NCI-H2081 treated with DMSO at 0.1 percent for 48 hours (cell line): ENCODE measurements at places on chromosomes 5 and 9.

DNA sequence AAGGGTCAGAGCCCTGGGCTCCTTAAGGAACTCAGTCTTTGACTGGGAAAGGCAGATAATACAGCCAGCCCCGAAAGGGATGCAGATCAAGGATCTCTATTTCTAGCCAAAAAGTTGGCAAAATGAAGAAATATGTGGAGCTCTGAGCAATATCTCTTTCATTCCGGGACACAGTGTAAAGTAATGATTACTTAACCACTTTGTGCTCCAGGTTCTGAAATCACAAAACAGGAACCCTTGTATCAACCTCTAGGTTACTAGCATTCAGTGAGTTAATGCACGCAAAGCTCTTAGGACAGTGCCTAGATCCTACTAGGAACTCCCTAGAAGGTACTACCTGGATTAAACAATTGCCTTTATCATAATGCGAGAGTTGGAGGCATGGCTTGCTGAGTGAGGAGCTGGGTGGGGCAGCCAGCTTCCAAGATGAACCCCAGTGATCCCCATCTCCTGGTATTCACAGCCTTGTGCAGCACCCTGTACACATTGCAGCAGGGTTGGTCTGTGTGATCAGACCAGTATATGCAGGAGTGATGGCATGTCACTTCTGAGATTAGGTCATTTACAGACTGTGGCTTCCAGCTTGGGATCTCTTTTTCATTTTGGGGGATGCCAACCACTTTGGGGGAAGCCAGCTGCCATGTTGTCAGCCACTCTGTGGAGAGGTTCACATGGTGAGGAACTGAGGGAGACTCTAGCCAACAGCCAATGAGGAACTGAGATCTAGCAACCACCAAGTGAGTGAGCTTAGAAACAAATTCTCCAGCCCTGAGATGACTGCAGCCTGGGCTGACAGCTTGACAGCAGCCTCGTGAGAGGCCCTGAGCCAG, 103.1 kb upstream of the SLC44A1 start:
- DNase-seq = no peak

DNA sequence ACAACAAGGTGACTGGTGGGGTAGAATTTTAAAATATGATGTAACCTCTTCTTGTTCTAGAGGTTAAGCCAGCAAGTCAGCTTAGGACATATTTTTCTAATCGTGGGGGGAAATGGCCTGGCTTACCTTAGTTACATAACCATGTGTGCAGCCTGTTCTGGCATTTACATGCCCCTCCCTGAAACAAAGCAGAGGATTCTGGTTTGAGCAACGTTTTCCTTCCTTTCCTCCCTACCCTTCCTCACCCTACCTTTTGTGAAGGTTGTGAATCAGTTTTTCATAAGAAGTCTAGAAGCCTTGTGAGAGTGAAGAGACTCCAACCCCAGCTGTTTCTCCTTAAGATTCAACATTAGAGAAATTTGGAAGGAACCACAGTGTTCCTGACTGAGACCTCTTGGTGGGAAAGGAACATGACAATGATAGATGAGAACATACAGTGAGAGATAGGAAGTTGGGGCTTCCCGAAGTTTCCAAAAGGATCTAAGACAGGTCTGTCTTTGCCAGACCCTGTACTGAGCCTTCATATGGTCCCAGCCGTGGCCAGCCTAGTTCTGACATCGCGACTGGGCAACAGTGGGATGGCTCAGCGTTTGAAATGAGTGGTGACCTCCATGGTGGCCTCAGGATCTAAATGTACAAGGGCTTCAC, 365.2 kb downstream of the SPATA31D1 start:
- no peak for DNase-seq

DNA sequence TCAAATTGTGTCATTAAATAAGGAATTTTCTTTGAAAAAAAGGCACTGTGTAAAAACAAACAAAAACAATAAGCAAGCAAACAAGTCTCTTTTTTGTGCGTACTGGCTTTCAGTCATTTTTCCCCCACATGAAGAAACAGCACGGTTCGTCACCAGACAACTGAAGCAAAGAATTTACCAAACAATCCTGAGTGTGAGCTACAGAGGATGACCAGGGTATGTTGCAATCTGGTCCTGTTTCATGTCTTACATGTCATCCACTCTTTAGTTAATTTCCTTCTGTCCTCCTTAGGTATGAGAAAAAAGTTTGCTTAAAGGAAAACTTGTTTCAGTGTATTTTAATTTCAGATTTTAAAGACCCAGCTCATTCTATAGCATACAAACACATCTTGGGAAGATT, 1080.7 kb upstream of the NUDT12 start:
- no peak for DNase-seq

GRCh38 chr9:27847380-27847779, 274.1 kb upstream of the C9orf72 start:
- no peak for DNase-seq

- no peak for DNase-seq
Observed at GRCh38 chr5:56429110-56429561, 196.0 kb upstream of the ANKRD55 start.

GRCh38 chr5:53884844-53885243, 324.4 kb downstream of the NDUFS4 start:
- DNase-seq = no peak

DNA sequence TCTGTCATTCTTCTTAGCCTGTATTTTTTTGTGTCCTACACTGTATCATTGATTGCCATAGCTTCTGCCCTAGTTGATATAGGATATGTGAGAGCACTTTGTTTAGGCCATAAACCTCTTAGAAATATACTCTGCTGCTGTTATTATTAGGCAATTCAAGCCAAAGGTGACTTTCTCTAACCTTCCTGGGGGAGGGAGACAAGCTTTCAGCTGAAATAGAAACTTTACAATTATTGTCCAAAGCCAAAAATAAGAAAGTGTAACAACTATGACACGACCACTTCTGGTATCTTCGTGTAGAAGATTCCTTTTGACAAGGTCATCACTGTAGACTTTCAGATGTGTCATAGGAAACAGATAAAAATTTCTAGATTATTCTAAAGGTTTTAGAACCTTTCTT, 12.2 kb upstream of the CSNK1A1 start:
- no peak for DNase-seq

DNA sequence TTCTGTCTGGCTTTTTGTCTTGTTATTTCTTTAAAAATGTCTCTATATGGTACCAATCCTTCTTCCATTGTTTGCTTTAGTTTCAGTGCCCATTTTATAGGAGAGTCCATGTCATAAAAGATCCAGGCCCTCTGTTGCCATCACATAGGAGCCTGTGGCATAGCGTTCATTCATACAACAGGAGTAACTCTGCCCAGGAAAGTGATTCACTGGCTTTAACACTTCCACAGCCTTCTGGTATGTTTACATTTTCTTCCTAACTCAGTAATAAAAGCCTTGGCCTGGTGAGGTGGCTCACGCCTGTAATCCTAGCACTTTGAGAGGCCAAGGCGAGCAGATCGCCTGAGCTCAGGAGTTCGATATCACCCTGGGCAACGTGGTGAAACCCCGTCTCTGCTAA, 519.3 kb upstream of the PTGER4 start:
- DNase-seq = no peak

DNA sequence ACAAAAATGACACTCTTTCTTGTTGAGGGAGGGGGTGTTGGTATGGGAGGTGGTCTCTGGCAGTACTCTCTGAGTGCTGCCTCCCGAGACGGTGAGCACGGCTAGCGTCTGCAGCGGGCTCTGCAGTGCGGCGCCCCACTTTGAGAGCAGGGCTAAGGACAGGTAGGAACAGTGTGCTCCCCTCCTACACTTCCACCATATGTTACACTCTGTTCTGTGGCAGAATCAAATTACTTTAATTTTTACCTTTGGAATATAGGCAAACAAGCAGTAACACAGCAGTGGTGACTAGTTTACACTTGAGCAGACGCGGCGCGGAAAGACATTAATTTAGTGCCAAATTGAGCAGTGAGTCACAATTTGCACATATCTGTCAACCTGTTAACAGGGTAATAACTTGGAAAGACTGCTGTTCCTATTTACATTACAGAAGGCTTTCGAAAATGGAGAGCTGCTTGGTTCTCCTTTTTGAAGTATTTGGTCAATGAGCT, 136.3 kb downstream of the MED27 start:
- DNase-seq = peak; percentile 89

GRCh38 chr5:173027905-173028304, 28.2 kb upstream of the CREBRF start:
- no peak for DNase-seq

DNA sequence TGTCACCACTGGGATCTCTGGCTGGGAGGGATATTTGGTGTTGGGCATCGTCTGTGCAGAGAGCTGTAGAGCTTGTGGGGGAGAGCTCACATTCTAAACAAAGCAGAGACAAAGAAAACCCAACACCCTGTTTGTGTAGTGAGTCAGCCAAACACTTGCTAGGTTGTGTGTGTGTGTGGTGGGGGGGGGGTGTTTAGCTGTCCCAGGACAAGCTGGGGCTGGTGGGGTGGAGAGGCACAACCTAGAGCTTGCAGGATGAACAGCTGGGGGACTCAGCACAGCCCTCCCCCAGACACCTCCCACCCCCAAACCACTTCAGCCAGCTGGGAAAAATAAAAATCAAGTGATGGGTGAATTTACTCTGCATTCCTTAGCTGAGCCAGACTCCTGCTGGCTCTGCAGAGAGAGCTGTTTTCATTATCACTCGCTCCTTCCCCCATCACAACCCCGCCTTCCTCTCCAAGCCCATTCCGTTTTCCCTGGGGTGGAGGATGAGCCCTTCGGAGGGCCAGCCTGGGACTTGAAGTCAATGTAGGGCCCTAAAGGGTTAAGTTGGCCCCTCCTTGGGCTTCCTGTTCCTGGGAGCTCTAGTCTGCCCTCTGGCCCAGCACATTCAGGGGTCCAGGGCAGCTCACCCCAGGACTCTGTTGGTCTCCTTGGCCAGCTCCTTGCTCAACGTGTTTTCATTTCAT, 2.6 kb downstream of the OLFML2A start:
- DNase-seq = no peak

DNA sequence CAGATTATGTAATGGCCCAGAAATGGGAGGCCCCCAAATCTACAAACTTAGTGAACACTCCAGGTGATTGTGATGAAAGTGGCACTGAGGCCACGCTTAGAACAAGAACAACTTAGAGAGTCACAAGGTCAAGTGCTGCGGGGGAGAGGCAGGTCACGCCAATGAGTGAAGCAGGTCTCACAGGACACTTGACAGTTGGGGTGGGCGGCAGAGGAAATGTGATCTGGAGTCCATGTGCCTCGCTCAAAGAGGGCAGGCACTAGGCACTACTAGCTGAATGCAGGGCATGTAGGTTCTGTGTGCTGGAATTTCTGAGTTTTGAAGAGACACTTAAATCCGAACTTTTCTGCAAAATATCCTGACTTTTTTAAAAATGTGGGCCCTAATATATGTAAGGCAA, 193.2 kb upstream of the RORB start:
- no peak for DNase-seq

DNA sequence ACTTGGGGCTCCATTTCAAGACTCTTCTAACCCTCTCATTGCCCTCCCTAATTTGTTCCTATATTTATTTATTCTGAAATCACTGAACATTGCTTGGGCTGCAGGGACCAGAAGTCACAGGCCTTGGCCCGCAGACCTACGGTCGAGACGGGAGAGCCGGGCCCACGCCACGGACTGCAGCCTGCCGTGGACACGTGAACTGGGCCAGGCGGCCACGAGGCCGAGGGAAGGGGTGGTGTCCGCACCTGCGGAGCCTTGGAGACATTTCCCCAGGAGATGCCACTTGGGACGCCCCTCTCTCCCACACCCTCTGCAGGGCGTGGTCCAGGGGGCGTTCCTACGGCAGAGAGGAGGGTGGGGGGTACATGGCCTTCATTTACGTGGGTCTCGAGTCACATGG, 463.9 kb downstream of the ICE1 start:
- no peak for DNase-seq

DNA sequence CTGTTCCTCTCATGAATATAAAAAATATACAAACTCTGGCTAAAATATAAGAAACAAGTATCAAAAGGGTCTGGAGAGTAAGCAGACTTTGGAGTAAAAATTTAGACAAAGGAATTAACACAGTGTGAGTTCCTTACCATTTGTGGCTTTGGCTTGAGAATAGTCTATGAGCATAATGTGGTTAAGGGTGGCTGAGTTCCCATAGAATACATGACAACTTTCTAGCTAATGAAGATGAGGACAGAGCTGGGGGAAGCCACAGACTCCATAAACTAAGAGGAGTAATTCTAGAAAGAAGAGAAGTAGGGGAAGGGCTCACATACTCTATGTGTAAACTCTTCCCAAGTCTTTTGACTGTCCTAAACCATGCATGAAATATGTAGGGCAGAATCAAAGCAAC, 79.4 kb downstream of the CAAP1 start:
- DNase-seq = no peak

- no peak for DNase-seq
Observed at GRCh38 chr9:118596374-118597015, 772.7 kb downstream of the BRINP1 start.

DNA sequence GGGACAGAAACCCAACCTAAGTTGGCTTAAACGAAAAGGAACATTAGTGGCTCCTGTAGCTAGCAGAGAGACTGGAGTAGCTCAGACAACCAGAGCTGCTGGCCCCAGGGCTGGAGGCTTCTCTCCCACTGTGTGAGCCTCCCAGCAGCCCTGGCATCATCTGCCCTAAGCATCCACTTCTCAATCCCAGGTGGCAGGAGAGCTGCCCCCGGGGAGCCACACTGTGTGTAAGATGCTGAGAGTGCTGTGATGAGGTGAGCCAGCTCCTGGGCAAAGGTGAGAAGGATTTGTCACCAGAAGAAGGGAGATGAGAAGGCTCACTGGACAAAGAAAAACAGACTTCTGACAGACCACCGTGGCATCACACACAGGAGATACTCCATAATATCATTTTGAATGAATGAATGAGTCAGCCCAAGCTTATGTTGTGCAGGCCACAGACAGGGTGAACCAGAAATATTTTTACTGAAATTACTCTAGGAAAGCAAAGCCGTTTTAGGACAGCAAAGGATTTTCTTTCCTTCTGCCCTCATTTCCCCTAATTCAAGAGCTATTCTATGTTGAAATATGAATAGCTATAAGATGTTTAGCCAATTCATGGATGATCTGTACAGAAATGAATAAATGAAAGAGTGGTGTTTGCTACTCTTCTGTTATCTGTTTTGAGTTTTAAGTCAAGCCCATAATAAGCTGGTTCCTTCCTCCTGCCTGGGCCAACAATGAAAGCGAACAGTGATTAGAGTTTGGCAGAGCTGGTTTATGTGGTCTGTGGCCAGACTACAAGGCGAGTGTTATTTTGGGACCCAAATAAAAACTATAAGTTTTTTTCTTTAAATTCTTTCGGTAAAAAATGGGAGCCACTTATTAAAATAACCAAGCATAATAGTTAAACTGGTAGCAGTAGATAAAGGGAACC, 57.4 kb upstream of the ECM2 start:
- no peak for DNase-seq

DNA sequence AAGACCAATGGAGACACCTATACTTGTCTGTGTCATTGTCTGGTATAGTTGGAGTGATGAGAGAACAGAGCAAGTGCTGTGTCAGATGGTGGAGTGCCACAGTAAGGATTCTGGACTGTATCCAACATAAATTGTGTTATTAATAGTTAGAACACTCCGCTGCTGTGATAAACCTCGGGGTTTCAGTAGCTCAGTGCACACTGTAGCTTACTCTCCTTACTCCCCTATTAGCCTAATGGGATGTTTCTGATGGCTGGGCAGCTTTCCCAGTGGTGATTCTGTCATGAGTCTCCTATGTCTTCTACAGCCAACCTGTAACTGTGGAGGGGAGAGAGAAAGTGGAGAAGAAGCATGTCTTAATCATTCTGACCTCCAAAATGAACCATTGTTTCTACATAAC, 127.6 kb upstream of the PTCH1 start:
- no peak for DNase-seq

GRCh38 chr5:147835386-147835798, 3.9 kb upstream of the SPINK1 start:
- DNase-seq = no peak
